ENCODE measurements at places on chromosomes 12 and 14. TPM values are rescaled to one million over a fixed set of nuclear protein-coding genes. Genes with fewer than 3 reads are reported as not detected.

Gene CCDC177
- 0.82 TPM for total RNA-seq

GRCh38 chr12:40327535-40327934 lies 102.7 kb downstream of the LRRK2 start:
- H3K4me1 ChIP-seq, result peaks cover 6% of the 10 kb centered on the region
- no peak overlapping the region for H3K27ac ChIP-seq
- H3K27me3 ChIP-seq, result no peaks in the 10 kb centered on the region
- no peak overlapping the region for H3K4me3 ChIP-seq
- no peak for DNase-seq

Gene RHOJ
- not detected for total RNA-seq

DNA sequence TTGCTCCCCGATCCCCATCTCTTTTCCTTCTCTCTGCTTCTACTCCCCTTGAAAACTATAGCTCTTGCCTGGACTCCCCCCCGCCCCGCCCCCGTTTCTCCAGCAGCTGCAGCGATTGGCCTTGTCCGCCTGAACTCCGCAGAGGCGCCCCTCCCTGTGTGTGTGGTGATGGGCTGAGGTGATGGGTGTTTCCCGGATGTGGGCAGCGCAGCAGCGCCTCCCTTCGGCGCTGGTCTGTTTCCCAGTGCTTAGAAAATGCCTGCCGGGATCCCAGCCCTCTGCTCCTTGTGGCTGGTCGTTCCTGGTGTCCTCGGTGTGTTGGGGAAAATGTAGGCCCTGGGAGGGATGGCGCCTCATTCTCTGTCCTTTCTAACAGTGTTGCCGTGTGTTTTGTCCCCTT lies 43.3 kb downstream of the GALNT8 start:
- H3K27ac ChIP-seq, result no peak overlapping the region
- no peaks in the 10 kb centered on the region for H3K36me3 ChIP-seq
- no peaks in the 10 kb centered on the region for H3K27me3 ChIP-seq

- DNase-seq, result peak; percentile 5
- peaks cover 13% of the 10 kb centered on the region for H3K4me1 ChIP-seq
- no peaks in the 10 kb centered on the region for H3K36me3 ChIP-seq
- no peak overlapping the region for H3K27ac ChIP-seq
- H3K4me3 ChIP-seq, result no peak overlapping the region
Observed at GRCh38 chr12:97639702-97640101, 177.1 kb downstream of the RMST start.

DNA sequence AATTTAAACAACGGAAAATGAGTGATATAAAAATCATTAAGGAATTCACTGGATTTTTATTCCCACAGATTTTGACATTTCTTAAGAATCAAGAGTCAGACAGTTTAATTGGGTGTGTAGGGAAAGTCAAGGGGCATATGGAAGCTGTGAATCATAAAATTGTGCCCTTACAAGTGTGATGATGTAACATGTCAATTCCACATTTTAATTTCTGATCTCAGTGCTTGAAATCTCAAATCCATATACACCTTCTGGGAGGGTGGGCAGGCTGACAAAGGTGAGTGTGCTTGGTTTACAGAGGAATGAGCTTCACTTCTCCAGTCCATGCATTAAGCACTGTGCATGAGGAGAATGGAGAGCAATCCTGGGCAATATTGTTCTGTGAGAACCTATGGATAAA lies 1.0 kb upstream of the KRT6A start:
- no peak for DNase-seq
- no peaks in the 10 kb centered on the region for H3K36me3 ChIP-seq
- no peak overlapping the region for H3K4me3 ChIP-seq
- no peak overlapping the region for H3K27ac ChIP-seq
- no peaks in the 10 kb centered on the region for H3K27me3 ChIP-seq
- H3K4me1 ChIP-seq, result peaks cover 18% of the 10 kb centered on the region

Gene CFAP54
- 0.14 TPM for total RNA-seq

Gene INSM2
- total RNA-seq, result not detected

Gene OR11H6
- not detected for total RNA-seq

DNA sequence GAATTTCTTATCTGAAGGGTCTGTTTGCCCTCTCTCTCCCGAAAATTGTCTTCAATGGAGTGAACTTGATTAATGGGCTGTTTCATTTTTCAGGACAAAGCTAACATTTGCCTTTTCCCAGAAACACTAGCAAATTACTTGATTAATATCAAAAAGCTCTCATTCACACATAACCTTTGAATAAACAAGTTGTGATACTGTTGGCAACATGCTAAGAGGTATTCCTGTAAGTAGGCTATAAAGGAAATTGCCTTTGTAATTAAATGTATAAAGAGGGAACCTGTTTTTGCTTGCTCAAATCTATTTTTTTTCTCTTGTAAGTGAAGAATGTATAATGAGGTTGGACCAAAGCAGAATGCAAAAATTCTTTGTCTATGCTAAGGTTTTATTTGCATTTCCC lies 457.2 kb downstream of the TMTC2 start:
- DNase-seq, result no peak
- no peak overlapping the region for H3K4me3 ChIP-seq
- H3K4me1 ChIP-seq, result no peaks in the 10 kb centered on the region

Gene YEATS4
- total RNA-seq, result 42.6 TPM

GRCh38 chr14:75277008-75277814 lies 1.4 kb upstream of the FOS start:
- peak; percentile 90 for DNase-seq
- peak overlapping the region; percentile 99 for H3K27ac ChIP-seq
- peaks cover 12% of the 10 kb centered on the region for H3K4me1 ChIP-seq
- peak overlapping the region; percentile 96 for H3K4me3 ChIP-seq

- DNase-seq, result no peak
- H3K4me3 ChIP-seq, result no peak overlapping the region
- no peak overlapping the region for H3K27ac ChIP-seq
- H3K4me1 ChIP-seq, result no peaks in the 10 kb centered on the region
- H3K27me3 ChIP-seq, result no peaks in the 10 kb centered on the region
Observed at GRCh38 chr12:11202811-11203210, 16.1 kb upstream of the TAS2R42 start.

Gene PTCSC3
- not detected for total RNA-seq

- no peaks in the 10 kb centered on the region for H3K27me3 ChIP-seq
- no peak overlapping the region for H3K4me3 ChIP-seq
- no peak overlapping the region for H3K27ac ChIP-seq
- DNase-seq, result peak; percentile 30
- H3K4me1 ChIP-seq, result no peaks in the 10 kb centered on the region
Observed at GRCh38 chr14:104891121-104891551, 26.1 kb downstream of the CEP170B start.

DNA sequence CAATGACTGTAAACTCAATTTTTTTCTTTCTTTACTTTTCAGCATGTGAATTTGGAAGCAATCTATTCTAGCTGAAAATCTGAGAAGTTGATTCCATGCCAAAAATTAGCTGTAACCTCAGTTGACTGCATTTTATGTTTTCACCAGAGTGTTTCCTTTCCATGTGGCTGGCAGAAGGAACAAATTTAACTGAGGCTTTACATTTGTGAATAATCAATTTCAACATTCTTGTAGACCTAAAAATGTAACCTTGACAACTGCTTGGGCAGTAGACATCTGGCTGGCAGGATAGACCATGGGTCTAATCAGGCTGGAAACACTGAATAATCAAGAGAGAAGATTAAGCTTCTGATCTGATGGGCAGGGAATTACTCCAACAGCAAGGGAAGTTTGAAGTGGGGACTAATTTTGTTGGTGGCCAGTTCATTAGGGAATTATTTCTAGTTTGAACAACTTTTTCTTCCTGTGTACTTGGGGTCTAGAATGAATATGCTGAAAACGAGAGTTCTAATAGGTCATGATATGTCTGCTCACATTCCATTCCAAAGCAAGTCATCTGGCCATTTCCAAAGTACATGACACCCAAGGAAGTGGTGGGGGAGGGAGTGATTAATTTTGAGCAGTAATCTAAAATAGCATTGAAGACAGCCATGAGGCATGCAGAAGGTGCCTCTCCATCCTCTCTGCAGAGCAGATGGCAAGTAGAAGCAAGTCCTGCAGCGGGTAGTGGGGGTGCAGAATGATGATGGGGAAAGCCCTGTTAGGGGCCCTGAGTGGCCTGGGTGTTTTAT lies 68.2 kb downstream of the ATP23 start:
- no peak overlapping the region for H3K27ac ChIP-seq
- no peaks in the 10 kb centered on the region for H3K27me3 ChIP-seq
- DNase-seq, result no peak
- H3K4me3 ChIP-seq, result no peak overlapping the region
- H3K36me3 ChIP-seq, result no peaks in the 10 kb centered on the region
- no peaks in the 10 kb centered on the region for H3K4me1 ChIP-seq

Gene GLIPR1L1
- total RNA-seq, result not detected

Gene OR10P1
- not detected for total RNA-seq

DNA sequence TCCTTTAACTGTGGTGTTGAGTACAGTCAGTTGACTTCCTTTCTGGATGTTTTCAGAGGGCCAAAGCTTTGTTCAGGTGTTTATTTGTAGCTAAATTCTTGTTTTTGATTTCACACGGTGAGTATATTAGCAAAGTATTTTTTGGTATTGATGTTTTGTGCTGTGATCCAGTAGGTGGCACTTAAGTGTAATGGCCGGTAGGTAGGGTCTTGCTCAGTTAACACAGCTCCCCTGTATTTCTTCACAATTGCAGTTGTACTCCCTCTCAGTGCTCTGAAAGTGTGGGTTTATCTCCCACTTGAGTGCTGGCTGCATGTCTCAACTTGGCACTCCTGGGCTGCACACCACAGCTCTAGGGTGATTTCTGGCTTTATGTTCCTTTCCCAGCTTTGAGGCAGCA lies 339.5 kb downstream of the AEBP2 start:
- H3K4me1 ChIP-seq, result no peaks in the 10 kb centered on the region
- no peaks in the 10 kb centered on the region for H3K36me3 ChIP-seq
- H3K27ac ChIP-seq, result no peak overlapping the region
- H3K4me3 ChIP-seq, result no peak overlapping the region
- no peak for DNase-seq
- H3K27me3 ChIP-seq, result no peaks in the 10 kb centered on the region

GRCh38 chr12:4086481-4086880 lies 187.1 kb upstream of the CCND2 start:
- H3K36me3 ChIP-seq, result no peaks in the 10 kb centered on the region
- H3K4me1 ChIP-seq, result no peaks in the 10 kb centered on the region
- no peak overlapping the region for H3K4me3 ChIP-seq
- DNase-seq, result no peak
- H3K27me3 ChIP-seq, result no peaks in the 10 kb centered on the region
- H3K27ac ChIP-seq, result no peak overlapping the region

DNA sequence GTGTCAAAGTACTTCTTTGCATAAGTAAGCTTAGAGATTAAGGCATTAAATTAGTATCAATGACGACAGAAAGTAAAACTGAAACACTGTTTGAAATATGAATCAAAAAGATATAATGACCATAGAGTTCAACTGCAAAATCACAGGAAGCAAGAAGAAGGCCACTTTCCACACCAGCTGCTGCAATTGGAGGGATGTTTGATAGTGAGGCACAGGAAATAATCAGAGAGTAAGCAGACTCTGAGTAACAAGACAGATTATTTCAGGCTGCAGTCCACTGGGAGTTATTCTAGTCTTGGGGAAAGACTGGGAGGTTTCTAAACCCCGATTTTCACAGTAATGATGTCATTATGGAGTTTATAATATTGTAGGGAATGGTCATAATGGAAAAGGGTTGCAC lies 12.9 kb downstream of the MDGA2 start:
- no peaks in the 10 kb centered on the region for H3K4me1 ChIP-seq
- H3K27me3 ChIP-seq, result no peaks in the 10 kb centered on the region
- H3K4me3 ChIP-seq, result no peak overlapping the region
- H3K27ac ChIP-seq, result no peak overlapping the region
- DNase-seq, result no peak

Gene KLRC1
- not detected for total RNA-seq

DNA sequence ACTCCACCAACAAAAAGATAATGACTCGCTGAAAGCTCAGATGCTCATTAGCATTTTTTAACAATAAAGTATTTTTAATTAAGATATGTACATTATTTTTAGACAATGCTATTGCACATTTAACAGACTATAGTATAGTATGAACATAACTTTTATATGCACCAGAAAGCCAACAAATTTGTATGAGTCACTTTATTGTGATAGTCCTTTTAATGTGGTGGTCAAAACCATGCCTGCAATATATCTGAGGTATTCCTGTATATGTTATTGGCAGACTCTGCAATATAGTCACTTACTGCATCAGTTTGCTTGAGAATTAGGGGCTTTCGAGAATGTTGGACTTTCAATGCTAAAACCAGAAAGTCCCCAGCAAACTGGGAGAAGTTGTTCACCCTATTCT lies 51.7 kb upstream of the CCDC196 start:
- no peak overlapping the region for H3K27ac ChIP-seq
- DNase-seq, result no peak
- H3K36me3 ChIP-seq, result no peaks in the 10 kb centered on the region
- H3K4me1 ChIP-seq, result no peaks in the 10 kb centered on the region

- no peaks in the 10 kb centered on the region for H3K27me3 ChIP-seq
- no peaks in the 10 kb centered on the region for H3K36me3 ChIP-seq
- H3K4me1 ChIP-seq, result peaks cover 80% of the 10 kb centered on the region
- no peak overlapping the region for H3K4me3 ChIP-seq
- DNase-seq, result peak; percentile 57
Observed at GRCh38 chr12:54134850-54135249, 53.9 kb downstream of the SMUG1 start.
